ENCODE measurements at places on chromosomes 1 and 21. TPM values are rescaled to one million over a fixed set of nuclear protein-coding genes. Genes with fewer than 3 reads are reported as not detected.

GRCh38 chr1:34408011-34408410 is 231.3 kb downstream of the C1orf94 start:
- DNase-seq: no peak

The SERINC2 gene
- 39.2 TPM for total RNA-seq

GRCh38 chr1:20376880-20377494 is 86.3 kb downstream of the VWA5B1 start:
- DNase-seq: peak; percentile 87

DNA sequence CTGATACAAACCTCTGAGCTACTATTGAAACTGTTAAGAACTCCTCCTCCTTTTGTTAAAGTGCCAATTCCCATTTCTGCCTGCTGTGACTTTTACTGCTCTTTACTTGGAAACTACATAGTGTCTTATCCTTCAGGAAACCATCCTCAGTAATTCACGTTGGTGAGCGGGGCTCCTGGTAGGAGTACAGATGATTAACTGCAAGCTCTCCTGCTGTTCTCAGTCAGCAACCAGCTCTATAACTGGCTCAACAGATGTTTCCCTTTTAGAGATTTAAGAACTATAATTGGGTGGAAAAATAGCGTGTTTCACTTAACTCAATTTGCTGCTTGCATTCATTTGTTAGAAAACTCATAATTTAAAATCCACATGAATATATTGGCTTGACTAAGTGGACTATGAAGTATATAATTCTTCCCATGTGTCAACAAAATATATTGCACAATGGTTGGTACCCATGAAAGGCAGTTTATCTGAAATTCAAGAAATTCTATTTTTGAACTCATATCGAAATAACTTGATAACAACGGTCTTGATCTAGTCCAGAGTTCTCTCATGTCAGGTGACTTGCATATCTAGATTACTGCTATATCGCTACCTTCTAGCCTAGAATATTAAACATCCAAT is 574.0 kb downstream of the KCNT2 start:
- DNase-seq: no peak

The RGSL1 gene
- total RNA-seq: not detected

DNA sequence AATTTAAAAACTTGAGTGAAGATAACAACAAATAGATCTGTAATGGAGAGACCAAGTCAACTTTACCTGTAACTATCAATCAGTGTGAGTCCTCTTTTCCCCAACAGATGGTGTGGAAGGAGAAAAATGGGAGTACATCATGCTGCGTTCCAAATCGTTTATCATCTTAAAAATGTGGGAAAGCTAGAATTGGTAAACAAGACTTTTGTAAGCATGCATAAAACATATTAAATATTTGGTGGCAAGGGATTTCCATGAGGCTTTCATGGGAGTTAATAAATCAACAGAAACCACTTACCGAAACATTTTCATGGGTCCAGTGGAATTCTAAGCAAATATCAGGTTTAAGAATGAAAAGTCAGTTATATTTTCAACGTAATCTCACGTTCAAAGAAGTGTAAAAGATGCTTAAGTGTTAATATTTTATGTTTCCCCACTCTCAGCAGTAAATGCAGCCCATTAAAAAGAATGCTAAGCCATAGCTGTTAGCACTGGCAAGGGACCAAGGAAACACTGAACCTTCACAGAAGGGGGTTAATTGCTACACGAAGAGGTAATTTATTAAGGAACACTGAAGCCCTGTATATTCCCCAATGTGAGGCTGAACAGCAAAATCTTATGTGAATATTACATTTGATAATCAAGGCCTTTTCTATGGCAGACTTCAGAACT is 117.0 kb downstream of the ZC3H11B start:
- no peak for DNase-seq

DNA sequence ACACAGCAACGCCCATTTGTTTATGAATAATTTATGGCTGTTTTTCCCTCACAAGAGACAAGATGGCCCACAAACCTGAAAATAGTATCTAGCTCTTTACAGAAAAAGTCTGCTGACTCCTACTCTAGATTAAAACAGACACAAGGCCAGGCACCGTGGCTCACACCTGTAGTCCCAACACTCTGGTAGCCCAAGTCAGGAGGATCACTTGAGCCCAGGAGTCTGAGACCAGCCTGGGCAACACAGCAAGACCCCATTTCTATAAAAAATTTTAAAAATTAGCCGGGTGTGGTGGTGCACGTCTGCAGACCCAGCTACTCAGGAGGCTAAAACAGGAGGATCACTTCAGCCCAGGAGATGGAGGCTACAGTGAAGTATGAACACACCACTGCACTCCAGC is 34.6 kb downstream of the LUZP1 start:
- DNase-seq: no peak

The CFHR3 gene
- total RNA-seq: 3.0 TPM

- no peak for DNase-seq
These were observed 23.5 kb downstream of the ANGPTL1 start for GRCh38 chr1:178847396-178847849.

The PPP2R5A gene
- total RNA-seq: 72.5 TPM

GRCh38 chr1:183372586-183373230 is 45.5 kb downstream of the NMNAT2 start:
- DNase-seq: no peak

The MATN1 gene
- 0.76 TPM for total RNA-seq

GRCh38 chr1:21021311-21021710 is 155.4 kb downstream of the EIF4G3 start:
- no peak for DNase-seq

DNA sequence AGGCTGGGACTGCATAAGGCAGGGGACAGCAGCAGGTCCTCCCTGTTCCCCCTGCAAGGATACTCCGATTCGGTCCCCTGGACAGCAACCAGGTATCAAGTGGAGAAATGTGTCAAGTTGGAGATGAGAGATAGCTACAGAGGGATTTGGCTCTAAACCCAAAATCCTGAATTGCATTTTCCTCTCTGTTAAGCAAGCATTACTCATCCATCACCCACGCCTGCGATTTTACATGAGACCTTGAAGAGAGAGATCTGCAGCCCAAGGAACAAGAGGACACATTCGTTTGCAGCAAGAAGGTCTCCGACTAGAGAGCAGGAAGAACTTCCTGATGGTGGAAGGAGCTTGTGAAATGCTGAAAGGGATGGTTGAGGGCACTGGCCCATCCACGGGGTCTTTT is 21.9 kb downstream of the SYT2 start:
- DNase-seq: no peak

DNA sequence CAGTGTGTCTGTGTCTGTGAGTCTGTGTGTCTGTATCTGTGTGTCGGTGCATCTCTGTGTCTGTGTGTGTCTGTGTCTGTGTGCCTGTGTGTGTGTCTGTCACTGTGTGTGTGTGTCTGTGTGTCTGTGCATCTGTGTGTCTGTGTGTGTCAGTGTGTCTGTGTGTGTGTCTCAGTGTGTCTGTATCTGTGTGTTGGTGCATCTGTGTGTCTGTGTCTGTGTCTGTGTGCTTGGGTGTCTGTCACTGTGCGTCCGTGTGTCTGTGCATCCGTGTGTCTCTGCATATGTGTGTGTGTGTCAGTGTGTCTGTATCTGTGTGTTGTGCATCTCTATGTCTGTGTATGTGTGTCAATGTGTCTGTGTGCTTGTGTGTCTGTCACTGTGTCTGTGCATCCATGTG is 44.7 kb upstream of the POFUT2 start:
- no peak for DNase-seq

DNA sequence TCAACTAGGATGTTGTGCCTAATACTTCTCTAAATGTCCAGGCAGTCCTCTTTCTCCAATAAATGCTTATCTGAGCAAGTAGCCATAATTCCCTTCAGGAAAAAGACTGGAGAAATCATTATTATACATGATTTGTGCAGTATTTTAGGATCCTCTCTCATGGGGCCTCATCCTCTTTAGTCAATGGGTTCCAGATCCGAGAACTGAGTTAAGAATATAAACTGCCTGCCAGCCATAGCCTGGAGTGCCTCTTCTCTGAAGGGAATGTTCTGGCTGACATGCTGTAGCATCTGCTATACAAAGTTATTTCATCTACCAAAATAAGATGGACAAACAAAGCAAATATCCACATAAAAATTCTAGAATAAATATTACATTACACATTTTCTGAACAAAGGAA is 334.0 kb upstream of the PRMT6 start:
- no peak for DNase-seq

The C1orf53 gene
- 0.48 TPM for total RNA-seq

The TCHH gene
- total RNA-seq: not detected

DNA sequence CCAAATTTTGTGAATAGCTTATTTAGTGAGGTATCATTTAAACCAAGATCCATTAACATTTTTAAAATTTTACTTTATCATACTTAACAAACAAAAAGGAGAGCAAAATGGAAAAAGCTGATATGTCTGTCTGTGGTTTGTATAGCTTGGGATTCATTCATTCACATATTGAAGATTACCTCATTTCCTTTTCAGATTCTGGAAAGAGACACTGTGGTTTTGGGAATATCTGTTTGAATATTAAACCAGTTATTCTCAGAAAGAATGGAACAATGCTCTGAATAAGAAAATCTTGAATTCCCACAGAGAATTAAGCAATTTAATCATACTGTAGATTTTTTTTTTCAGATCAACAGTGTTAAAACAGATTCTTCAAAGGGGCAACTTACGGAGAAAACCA is 93.8 kb upstream of the PRDX6 start:
- no peak for DNase-seq

The GADD45A gene
- total RNA-seq: 18.3 TPM

GRCh38 chr1:162285149-162285561 is 91.5 kb downstream of the SPATA46 start:
- DNase-seq: no peak
